Ovary (tissue), 10 donors: ENCODE measurements at places on chromosomes 16 and 17. TPM values are rescaled to one million over a fixed set of nuclear protein-coding genes. Genes with fewer than 3 reads are reported as not detected.
A peak's percentile ranks its signal among the peaks of the same experiment; 100 is the strongest.

Gene C16orf90
- not detected for total RNA-seq

Gene HSD17B2
- total RNA-seq: 1.9 TPM

DNA sequence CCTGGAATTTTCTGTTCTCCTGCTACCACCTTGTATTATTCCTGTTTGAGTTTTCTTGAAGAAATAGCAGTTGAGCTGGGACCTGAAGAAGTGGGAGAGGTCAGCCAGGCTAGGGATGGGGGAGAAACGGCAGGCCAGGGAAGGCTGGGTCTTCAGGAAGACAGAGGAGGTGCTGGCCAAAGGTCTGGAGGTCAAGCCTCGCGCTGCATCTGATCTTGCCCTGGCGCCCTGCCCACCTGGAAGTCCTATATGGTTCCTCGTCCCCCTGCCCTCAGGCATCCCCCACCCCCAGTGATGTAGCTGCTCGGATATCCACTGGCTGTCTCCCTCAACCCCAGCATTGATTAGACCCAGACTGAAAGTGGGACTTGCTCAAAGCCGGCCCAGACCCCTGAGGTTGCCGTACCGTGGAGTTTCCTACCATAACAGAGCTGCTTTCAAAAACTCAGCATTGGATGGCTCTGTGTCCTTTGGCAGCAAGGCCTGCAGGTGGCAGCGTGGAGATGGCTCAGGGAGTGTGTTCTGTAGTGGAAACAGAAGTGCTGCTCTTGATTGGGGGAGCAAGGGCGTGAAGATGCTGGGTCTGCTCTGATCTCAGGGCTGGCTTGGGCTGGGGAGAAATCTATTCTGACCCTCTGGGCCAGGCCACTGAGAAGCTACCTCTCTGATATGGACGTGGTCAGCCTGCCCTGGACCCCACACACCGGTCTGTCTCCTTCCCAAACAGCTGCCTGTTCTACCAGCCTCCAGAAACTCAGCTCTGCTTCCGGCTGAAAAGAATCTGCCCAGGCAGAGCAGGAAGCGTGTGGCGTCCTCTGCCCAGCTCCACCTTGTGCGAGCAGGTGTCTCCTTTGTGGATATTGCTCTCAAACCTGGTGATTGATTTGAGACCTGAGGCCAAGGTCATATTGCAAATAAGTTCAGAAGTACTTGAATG is 107.0 kb upstream of the CACNG5 start:
- peak; percentile 55 for DNase-seq
- peaks cover 9% of the 10 kb centered on the region for H3K4me1 ChIP-seq

GRCh38 chr17:40168262-40168832 is 8.9 kb upstream of the RAPGEFL1 start:
- no peak overlapping the region for H3K4me3 ChIP-seq
- no peak overlapping the region for H3K27ac ChIP-seq
- no peaks in the 10 kb centered on the region for H3K27me3 ChIP-seq
- peak; percentile 58 for DNase-seq
- H3K36me3 ChIP-seq: no peaks in the 10 kb centered on the region

GRCh38 chr16:51816929-51817328 is 665.9 kb upstream of the SALL1 start:
- no peaks in the 10 kb centered on the region for H3K36me3 ChIP-seq
- H3K27me3 ChIP-seq: no peaks in the 10 kb centered on the region
- DNase-seq: no peak
- H3K4me1 ChIP-seq: no peaks in the 10 kb centered on the region
- no peak overlapping the region for H3K27ac ChIP-seq
- no peak overlapping the region for H3K4me3 ChIP-seq

GRCh38 chr17:22570144-22570845 is 878.0 kb downstream of the KCNJ18 start:
- DNase-seq: no peak
- H3K4me3 ChIP-seq: no peak overlapping the region
- H3K27me3 ChIP-seq: no peaks in the 10 kb centered on the region
